ENCODE measurements at places on chromosomes 5 and 9.

DNA sequence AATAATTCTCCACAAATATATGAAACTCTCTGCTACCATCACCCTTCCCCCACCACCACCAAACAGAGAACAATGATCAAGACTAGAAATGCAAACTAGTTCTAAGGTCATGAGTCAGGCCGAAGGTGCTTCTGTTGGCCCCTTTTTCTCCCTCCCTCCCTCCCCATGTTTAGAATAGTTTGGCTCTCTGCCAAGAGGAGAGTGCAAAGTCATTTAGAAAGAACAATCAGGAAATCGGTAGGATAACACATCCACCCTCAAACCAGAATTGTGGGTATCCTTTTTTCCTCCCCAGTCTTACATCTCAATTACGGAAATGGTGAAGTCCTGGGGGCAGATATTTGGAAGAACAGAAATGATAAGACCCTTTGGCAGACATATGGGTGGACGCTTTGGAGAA lies 170.1 kb downstream of the SLF1 start:
- no peak for DNase-seq

GRCh38 chr5:42949348-42950115 lies 90.6 kb downstream of the ANXA2R start:
- peak; percentile 33 for DNase-seq

DNA sequence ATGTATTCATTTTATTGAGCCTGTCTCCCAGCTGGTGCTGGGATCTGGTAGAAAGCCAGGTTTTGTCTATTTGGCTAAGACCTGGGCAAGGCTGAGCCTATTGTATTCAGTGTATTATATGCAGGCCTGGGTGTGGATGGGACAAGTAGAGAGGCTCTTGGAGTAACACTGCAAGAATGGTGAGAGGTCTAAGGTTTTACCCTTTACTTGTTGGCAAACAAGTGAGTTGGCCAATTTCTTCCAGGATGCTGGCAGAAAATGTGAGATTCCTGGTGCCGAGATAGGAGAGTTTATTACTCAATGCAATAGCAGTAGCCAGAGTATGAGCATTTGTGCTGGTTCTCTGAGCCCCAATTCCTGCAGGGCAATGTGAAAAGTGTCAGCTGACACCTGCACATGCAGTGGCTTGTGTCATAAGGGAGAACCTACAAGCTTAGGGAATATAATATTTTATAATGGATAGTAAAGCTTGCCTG lies 141.7 kb upstream of the PRLR start:
- DNase-seq = no peak

GRCh38 chr9:8680658-8681057 lies 881.1 kb upstream of the DMAC1 start:
- DNase-seq = no peak

DNA sequence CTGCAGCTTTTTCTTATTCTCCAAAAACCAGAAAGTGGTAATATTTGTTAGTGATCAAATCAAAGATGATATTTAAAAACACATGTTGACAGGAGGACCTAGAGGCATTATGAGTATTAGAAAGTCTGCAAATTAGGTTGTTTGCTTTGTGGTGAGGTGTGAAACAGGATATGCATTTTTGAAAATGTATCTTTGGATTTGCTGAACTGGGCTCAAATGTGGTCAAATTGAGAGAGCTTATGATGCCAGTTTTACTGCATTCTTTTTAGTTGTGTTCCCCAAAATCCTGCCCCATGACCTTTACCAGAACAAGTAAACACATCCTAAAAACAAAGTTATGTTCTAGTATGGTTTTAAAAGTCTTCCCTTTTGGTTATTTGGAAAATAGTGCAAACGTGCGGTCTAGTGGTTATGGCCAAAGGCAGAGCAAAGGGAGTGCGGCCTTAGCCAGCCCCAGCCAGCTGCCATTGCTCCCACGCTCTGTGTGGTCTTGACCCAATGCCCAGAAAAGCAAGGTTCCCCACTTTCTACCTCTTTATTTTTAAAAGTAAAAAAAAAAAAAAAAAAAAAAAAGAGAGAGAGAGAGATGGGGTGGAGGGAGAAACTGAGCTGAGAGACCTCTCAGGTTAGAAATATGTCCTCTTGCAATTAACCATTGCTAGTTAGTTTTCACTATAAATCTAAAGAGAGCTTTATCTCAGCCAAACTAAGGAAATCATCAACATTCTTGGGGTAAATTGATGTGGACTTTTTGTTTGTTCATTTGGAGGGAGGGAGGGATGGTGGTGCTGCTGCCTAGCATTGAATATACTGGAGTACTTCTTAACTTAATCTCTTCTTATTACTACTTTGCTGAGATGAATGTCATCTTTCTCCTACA lies 176.6 kb downstream of the ARHGAP26 start:
- no peak for DNase-seq

DNA sequence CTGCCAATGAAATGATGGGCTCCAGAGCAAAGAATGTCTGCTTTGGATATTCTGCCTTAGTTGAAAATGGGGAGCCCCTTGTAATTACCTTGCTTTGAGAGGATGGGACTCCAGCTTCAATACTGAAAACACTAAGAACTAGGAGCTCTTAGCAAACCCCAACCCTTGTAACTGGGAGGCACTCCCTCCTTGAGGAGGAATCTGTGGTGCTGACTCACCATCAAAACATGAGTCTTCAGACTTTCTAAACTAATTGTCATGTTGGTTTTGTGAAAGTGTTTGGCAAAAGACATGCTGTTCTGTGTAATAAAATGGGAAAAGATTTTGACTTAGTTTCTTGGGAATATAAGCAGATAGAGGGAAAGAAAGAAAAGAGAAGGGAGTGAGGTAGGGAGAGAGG lies 91.9 kb upstream of the PTPRD start:
- no peak for DNase-seq

DNA sequence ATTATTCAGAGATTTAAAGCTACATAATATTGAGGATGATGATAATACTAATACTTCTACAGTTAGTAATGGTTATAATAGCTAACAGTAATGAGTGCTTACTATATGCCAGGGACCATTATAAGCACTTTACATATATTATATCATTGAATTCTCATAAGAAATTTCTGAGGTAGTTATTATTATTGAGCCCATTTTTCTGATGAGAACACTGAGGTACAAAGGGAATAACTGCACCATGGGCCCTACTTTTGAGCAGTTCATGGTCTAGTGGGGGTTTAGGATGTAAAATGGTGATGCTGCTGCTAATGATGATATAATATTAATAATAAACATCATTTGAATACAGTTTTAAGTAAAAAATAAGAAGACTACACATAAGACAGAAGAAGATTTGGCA lies 64.2 kb upstream of the SPDL1 start:
- DNase-seq = no peak

DNA sequence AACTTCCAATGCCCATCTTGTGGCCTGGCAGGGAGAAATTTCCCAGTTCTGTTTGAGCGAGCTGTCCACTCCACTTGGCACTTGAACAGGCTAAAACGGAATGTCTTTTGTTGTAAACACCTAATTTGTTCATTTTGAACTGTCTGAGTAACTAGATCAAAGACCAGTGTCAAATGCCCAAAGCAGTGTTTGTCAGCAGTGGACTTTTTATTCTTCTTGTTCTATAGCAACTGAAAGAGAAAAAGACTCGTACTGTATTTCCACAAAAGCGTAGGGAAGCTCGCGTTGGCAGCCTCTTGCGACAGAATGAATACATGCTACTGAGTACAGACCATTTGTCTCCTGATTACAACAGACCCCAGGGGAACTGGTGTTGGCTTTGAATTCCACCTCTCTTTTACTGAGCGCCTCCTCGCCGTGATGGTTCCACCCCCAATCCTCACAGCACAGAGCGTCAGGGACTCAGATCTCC lies 601.8 kb upstream of the ZNF608 start:
- no peak for DNase-seq

DNA sequence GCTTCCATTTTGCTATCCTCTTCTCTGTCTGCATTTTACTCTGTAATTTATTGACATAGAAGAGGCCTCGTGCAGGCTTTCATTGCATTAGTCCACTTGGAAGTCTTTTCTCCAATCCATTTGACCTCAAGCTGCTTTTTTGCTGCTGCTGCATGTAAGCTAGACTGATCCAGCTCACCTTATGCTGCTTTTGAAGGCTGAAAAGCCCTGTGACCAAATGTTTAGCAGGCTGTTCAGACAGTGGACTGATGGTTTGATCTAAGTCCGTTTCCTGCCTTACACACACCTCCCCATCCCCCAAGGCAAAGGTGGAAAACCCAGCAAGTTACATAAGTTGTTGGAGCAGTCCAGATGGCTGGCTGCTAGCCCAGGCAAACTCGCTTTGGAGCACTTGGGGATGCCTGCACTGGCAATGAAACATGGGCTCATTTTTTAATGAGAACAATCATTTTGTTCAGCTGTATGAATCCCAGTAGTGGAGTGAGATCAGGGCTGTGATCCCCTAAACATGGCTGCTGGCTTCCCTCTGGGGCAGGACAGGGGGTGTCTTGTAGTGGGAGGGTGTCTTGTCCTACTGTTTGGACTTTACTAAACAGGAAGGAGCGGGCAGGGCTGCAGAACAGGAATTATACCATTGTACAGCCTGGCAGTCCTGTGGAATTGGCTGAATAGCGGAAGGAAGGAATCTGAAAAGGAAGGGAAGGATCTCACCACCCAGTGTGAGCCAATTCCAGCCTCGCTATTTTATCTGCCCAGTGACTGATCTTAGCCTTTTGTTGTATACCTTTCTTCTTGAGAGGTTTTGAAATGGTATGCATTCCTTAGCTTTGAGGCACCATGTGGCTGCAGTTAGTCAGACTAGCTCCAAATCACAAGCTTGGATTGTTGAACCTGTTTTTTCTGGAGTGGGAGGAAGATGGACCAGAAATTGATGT lies 212.0 kb downstream of the ARHGAP26 start:
- no peak for DNase-seq

DNA sequence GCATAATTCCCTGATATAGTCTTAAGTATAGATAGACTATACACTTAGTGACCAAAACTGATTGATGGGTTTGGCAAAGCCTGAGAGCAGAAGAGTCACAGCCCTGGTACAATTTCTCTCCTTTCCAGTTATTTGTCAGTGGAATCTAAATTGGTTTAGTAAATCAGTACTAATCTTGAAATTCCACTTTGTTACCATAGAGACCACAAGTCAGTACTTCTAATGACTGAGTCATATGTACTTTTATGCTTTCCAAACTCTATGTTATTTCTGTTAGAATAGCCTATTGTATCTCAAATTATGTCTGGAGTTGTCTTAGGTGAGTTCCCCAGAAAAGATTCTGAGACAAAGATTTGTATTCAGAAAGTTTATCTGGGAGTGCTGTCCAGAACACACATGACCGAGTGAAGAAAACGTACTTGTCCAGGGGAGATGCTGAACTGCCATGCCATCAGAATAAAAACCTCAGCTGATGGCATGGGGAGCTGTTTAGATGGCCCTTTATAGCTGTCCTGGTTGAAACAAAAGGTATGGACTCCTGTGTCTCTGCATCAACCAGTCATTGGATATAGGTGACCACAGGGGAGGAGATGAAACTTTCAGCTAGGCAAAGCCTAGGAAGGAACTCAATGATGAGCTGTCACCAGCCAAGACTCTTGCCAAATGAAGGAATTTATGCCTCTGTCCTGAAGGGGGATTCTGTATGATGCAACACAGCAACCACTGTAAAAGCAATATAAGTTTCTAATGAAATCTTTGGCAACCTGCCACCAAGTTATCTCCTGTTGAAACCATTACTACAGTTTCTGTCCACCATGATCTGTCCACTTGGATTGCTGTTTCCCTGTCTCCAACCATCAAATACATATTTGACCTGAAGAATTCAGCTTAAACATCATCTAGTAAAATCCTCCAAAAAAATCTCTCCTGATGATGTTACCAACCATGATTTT lies 18.0 kb upstream of the SMC2 start:
- DNase-seq = no peak

DNA sequence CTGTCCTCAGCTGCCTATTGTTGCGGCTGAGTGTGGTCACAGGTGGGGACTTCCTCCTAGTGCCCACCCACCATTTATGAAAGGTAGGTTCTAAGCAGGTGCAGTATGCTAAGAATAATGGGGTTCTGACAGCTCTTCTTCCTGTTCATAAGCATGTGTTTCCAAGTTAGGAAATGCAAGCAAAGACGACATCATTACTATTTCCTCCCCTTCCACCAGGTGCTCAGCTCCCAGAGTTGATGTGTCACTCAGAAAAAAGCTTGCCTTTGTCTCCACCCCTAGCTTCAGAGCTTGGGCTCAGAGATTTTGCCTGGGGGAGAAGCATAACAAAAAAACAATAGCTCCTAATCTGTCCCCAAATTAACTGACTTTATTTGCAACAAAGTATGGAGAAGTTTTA lies 1076.7 kb downstream of the NR2F1-AS1 start:
- DNase-seq = no peak

DNA sequence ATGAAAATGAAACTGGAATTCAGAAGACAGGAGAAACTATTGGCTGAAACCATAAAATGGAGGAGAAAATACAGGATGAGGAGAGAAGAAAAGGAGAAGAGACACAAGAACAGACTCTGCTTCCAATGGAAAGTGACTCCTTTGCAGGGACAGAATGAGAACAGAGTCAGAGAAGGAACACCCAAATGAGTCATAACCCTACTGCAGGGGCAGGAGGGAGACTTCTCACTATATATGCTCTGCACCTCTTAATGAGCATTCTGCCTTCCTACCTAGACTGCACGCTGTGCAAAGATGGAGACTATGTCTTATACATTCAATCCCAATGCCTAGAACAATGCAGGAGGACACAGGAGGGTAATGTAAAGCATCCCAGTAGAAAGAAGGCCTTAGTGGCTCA lies 2.1 kb downstream of the SAXO1 start:
- no peak for DNase-seq

GRCh38 chr5:123364441-123365155 lies 58.6 kb downstream of the CEP120 start:
- DNase-seq = no peak

GRCh38 chr5:88355490-88356050 lies 86.9 kb upstream of the TMEM161B start:
- DNase-seq = no peak

All from activated T-helper 9 cell treated with anti-CD3 and anti-CD28 coated beads, Interleukin-2, amount 50 U/mL, for 16 hours (primary cell).